Globus pallidus (tissue), 1 donor: ENCODE measurements at places on chromosomes 4 and X.

GRCh38 chr4:126753592-126753991 lies 879.2 kb upstream of the INTU start:
- no peak for DNase-seq

DNA sequence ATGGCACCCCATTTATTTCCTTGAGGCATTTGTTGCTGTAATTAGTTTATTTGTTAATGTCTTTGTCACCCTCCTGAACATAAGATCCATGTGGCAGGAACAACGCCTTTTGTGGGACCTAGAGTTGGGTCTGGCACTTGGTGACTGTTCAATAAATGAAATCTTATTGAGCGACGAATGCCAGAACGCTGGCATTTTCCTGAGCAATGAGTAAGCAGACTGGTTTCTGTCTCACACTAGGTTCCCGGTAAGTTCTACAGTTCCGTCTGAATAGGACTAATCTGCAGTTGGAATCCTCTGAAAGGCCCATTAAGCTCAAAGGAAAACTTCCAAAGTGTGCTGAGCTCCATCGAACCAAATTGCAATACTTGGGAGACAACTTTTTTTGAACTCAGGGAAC lies 49.2 kb downstream of the GATB start:
- no peak for DNase-seq

DNA sequence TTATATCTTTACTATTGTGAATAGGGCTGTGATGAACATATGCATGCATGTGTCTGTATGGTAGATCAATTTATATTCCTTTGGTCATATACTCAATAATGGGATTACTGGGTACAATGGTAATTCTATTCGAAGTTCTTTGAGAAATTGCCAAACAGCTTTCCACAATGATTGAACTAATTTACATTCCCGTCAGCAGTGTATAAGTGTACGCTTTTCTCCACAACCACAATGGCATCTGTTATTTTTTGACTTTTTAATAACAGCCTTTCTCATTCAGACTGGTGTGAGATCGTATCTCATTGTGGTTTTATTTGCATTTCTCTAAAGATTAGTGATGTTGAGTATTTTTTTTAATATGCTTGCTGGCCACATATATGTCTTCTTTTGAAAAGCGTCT lies 439.4 kb upstream of the KLHL4 start:
- DNase-seq, result no peak

DNA sequence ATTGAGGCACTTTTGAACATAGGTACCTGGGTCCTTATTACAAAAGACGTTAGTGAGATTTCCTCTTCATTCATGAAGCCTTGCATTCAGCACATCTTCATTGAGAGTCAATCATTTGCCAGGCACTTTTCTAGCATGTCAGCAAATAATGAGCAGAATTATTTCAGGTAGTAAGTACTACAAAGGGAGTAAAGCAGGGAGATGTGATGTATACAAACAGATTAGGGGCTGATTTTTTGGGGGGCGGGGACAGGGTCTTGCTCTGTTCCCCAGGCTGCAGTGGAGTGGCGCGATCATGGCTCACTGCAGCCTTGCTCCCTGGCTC lies 638 bp upstream of the CCKAR start:
- no peak for DNase-seq

DNA sequence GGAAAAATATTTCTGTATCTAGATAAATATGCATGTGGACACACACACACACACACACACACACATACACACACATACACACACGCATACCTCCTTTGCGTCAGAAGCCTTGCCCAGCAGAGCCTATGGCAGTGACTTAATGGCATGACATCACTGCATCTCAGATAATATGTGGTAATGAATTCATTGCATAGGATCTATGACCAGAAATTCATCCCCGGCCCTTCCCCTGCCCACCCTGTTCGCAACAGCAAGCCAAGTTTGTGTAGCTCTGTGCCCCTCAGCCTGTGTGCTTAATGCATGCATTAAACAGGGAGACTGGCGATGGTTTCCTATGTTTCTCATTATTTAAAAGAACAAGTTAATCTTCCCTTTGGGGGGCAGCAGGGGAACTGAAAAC lies 120.7 kb downstream of the NKX6-1 start:
- DNase-seq, result no peak

GRCh38 chr4:34157547-34157946 lies 2086.8 kb downstream of the ARAP2 start:
- DNase-seq, result no peak

- DNase-seq, result no peak
These were observed 47.5 kb downstream of the GASK1B start for GRCh38 chr4:158125310-158125709.

- DNase-seq, result no peak
These were observed 261.3 kb upstream of the RASGEF1B start for GRCh38 chr4:81732980-81733379.

DNA sequence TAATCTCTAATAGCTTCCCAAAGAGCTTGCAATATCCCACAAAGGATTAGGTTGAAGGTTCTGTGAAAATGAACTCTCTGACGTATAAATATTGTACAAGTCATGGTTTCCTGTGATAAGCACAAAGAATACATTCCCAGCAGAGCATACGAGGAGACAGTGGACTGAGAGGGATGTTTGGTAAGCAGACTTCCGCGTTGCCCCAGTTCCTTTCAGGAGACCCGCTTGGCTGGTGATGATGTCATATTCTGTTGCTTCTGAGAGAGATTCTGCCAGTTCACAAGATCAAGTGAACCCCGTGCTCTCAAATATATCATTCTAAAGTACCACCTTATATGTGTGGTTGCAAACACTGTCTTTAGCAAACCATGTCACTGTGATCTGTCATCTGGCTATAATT lies 323.9 kb upstream of the CASK start:
- no peak for DNase-seq

DNA sequence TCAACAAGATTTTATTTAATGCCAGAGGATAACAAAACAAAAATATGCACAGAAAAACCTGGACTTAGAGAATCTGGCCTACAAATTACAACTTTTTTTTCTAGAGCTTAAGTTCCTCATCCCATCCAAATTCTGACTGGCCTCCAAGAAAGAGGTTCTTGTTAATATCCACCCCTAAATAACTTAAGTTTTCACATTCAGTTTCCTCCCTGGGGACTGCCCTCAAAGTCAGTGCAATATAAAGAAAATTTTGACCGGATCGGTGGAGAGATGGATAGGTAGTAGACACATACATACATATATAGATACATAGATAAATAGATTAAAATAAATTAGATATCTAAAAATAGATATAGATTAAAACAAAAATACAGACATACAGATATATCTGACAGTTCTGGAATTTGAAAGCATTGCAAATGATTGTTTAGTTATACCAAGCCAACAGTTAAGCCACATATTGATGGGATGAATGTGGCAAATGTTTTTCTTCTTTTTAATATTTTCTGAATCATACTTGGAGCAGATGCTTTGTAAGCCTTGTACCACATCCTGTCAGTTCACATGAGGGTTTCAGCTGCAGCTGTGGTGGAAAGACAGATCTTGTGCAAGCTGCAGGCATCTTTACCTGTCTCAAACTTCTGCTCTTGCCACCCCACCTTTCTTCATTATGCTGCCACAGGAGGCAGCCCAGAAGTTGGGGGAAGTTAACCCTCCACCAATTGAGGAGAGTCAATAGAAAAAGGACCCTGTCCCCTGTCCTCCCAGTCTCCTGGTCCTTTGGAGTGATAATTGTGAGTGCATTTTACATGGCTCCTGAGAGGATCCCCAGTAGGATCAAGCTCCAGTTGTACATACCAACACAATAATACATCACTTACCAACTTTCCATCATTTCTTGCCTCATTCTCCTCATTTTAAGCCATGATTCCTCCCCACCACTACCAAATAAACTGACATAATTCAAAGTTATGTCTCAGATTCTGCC lies 58.5 kb upstream of the PRDM8 start:
- DNase-seq, result no peak

DNA sequence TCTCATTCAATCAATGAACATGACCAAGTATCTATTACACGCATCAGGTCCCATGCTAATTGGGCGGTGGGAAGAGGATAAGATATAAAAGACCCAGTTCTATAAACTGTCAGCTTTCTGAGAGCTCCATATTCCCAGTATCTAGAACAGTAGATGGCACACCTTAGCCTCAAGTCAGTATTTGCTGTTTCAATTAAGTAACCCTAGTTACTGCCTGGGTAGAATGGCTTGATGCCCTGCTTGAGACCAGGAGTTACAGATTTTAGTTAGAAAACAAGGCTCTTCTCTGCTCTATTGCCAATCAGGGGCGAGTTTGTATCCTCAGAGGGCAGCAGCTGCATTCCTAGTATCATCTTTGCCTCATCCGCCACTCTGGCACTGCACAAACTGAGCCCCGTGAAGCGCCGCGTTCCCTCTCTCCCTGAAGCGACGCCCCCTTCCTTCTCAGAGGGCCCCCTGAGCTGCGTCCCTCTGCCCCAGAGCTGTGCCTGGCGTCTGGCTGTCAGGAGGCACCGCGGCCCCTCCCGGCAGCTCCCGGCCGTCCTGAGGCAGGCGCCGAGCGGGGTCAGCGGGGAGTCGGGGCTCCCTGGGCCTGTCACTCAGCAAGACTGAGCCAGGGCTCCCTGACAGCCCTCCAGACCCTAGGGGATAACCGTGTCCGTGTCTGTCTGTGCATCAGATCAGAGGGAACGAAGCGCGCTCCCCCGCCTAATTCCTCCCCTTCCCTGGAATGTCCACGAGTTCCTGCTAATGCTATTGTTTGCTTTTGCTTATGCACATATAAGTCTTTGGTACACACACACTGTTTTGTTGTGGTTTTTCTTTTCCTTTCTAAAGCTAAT lies 212.4 kb upstream of the TTC29 start:
- DNase-seq, result peak; percentile 24

DNA sequence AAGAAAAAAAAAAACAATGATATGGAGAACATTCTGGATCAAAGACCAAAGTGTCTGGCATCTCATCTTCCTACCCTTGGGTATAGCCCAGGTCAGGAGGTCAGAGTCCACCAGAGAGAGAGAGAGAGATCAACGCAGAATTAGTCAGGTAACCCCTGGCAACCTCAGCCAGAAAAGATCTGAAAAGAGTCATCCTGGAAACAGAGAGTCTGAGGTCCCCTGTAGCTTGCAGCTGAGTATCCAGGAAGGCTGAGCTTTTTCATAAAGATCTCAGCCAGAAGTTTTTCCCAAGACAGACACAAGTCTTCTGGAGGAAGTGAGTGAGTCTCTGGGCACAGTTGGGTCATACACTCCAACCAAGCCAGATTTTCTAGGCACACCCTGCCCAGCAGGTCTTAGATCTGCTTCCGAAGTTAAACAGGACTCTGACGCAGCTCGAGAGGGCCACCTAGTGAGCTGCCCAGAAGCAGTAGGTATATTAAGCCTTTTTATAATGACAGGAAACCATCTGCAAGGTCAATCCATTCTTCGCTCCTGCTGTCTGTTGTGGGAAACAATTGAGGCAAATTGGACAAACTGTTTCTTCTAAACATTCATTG lies 35.7 kb downstream of the ACE2 start:
- DNase-seq, result peak; percentile 47

- no peak for DNase-seq
These were observed 113.0 kb downstream of the IQCM start for GRCh38 chr4:149702414-149703293.

GRCh38 chr4:1375051-1375721 lies 28.2 kb downstream of the UVSSA start:
- DNase-seq, result no peak

- no peak for DNase-seq
These were observed 15.0 kb upstream of the PRKX start for GRCh38 chrX:3728454-3728853.

DNA sequence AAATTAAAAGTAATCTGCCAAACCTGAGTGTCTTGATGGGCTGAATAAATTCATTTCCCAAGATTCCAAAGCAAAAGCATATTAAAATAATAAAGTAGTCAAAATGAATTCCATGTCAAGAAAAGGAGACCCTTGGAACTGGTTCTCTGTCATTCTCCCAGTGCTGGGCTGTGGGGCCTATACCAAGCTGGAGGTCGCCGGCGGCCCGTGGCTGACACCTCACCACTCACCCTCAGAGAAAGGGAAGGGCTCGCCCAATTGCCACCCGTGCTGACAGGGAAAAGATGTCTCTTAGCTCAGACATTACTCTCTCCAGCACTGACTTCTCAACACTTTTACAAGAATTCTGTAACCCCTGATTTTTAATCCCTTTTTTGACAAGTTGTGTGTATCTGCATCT lies 51.7 kb downstream of the GATB start:
- DNase-seq, result no peak

GRCh38 chrX:106300239-106300638 lies 132.1 kb downstream of the PWWP3B start:
- DNase-seq, result no peak

DNA sequence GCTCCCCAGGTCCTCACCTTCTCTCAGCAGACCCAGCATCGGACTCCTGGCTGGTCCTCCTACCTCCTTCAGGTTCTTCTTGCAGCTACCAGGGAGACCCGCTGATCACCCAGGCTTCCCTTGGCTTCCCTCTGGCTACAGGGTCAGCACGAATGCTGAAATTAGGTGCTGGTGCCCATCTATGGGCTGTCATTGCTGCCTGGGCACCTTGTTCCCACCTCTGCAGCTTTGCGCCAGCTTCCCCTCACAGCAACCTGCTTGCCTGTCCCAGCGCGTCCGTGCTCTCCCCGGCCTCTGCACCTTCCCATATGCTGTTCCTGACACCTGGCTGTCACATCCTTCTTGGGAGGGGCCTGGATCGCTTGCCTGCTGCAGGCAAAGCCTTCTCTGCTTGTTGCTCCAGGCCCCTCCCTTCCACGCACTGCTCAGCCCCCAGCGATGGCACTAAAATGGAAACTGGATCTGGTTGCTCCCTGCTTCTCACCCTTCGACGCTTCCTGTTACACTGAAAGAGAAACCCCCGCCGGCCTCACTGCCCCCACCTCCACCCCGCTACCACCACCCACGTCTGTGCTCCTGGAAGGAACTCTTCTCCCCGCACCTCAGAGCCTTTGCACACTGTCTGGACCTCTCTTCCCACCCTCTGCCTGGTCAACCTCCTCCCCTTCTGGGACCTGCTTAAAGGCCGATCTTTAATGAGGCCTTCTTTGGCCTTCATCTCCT lies 22.2 kb downstream of the C4orf50 start:
- DNase-seq, result no peak
